ENCODE measurements at places on chromosomes 6 and 20.

- H3K36me3 ChIP-seq, result no peaks in the 10 kb centered on the region
- no peak for DNase-seq
- no peaks in the 10 kb centered on the region for H3K27me3 ChIP-seq
- H3K27ac ChIP-seq, result no peak overlapping the region
- no peaks in the 10 kb centered on the region for H3K4me1 ChIP-seq
- no peak overlapping the region for H3K4me3 ChIP-seq
Measured at GRCh38 chr6:167731731-167732422, 94.8 kb upstream of the AFDN start.

DNA sequence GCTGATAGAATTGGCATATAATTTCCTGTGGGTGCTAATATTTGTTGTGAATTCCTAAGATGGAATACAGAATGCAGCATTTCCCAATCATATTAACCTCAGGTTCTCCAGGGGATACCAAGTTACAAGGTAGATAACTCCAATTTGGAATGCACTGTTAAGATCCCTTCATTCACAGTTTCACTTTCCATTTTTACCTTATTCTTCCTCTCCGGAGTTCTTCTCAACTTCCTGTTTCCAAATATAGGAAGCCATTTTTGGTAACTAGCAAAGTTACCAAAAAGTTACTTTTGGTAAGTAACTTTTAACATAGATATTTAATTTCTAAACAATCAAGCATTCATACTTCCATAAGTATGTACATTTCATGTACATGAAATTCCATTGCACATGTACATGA is 63.5 kb upstream of the PHACTR2 start:
- DNase-seq, result no peak
- no peak overlapping the region for H3K4me3 ChIP-seq
- no peaks in the 10 kb centered on the region for H3K4me1 ChIP-seq
- H3K27me3 ChIP-seq, result no peaks in the 10 kb centered on the region
- H3K36me3 ChIP-seq, result no peaks in the 10 kb centered on the region
- H3K27ac ChIP-seq, result no peak overlapping the region

DNA sequence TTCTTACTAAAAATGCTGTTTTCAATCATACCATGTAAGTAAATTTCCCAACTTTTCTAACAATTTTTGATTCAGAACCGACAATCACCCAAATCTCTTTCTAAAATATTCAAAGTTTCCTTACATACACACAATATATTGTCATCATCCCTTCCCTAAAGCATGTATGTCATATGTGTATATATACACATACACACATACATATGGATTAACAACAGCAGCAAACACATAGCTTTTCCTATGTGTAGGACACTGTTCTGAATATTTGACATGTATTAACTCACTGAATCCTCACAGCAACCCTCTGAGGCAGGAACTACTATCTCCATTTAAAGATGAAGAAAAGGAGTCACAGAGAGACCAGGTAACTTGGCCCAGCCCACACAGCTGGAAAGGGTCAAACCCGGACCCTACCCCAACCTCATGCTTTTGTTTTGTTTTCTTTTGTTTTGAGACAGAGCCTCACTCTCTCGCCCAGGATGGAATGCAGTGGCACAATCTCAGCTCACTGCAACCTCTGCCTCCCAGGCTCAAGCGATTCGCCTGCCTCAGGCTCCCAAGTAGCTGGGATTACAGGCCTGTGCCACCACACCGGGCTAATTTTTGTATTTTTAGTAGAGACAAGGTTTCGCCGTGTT is 7.2 kb downstream of the FYN start:
- H3K4me3 ChIP-seq, result no peak overlapping the region
- peaks cover 38% of the 10 kb centered on the region for H3K4me1 ChIP-seq
- no peak overlapping the region for H3K27ac ChIP-seq
- H3K36me3 ChIP-seq, result no peaks in the 10 kb centered on the region

- no peaks in the 10 kb centered on the region for H3K36me3 ChIP-seq
- DNase-seq, result no peak
- no peak overlapping the region for H3K4me3 ChIP-seq
- H3K27me3 ChIP-seq, result no peaks in the 10 kb centered on the region
- no peak overlapping the region for H3K27ac ChIP-seq
Measured at GRCh38 chr6:168674595-168674994, 233.6 kb downstream of the SMOC2 start.
